ENCODE measurements at places on chromosomes 2 and 18.

DNA sequence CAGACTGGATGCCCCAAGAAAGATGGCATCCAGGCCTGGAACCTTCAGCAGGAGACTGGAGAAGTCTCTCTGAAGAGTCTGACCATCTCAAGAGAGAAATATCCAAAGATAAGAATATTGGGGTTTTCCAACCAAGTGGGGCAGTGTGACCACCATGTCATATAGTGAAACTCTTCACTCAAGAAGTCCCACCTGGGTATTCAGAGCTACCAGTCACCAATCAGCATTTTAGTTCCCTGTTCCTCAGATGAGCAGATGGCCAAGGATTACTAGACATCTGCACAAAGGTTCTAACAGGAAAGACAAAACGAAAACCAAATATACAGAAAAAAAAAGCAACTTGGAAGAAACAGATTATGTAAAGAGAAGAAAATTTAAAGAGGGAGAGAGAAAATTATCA, 38.5 kb upstream of the CXCR4 start:
- DNase-seq, result no peak

DNA sequence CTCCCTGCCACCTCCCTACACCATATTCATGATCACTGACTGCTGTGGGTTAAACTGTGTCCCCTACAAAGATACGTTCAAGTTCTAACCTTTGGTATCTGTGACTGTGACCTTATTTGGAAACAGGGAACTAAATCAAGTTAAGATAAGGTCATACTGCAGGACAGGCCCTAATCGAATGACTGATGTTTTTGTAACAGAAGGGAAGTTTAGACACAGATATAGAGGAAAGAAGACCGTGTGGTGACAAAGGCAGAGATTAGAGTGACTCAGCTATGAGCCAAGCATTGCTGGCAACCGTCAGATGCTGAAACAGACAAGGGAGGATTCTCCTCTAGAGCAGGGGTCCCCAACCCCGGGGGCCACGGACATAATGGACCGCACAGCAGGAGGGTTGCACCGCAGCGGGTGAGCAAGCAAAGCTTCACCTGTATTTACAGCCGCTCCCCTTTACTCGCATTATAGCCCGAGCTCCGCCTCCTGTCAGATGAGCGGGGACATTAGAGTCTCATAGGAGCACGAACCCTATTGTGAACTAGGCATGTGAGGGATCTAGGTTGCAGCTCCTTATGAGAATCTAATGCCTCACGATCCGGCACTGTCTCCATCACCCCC, 28.9 kb upstream of the RNF152 start:
- DNase-seq, result no peak

GRCh38 chr2:18406219-18406618, 154.2 kb downstream of the RDH14 start:
- no peak for DNase-seq

DNA sequence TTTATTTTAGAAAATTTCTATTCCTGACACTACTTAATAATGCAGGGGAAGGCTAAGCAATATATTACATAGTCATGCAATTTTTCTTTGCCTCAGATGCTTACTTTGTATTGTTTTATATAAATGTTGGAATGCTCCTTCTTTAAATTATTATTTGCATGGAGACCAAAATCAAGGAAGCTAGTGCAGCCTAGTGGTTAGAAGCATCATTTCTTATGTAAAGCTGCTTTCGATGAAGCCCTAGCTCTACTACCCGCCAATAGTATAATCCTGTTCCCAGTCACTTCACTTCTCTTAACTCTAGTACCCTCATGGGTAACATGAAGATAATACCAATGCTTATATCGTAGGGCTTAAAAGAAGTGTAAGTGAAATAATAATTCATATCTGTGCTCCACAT, 198.9 kb downstream of the LRATD1 start:
- DNase-seq, result peak; percentile 1

- peak; percentile 45 for DNase-seq
Measured at GRCh38 chr2:66539452-66539851, 104.5 kb downstream of the MEIS1 start.

DNA sequence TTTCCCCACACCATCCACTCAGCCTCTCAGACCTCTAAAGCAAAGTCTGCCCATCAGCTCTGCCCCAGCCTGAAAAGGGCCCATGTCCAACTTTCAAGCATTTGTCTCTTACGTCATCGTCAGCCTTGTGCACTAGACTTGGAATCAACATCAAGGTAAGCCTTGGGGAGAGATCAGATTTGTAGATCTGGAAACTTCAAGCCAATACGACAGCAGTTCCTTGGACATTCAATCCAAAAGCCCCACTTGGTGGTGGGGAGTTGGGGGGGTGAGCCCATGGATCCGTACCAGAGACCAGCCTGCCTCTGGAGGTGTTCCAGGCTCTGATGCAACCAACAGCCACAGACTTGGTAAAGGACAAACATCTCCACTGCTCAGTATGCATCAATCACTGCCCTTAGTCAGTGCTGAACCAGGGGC, 206.8 kb upstream of the MEIS1 start:
- DNase-seq, result no peak

Data from fibroblast of villous mesenchyme (primary cell).